Activated CD8-positive, alpha-beta memory T cell treated with anti-CD3 and anti-CD28 coated beads for 36 hours (primary cell): ENCODE measurements at places on chromosomes 4 and X. TPM values are rescaled to one million over a fixed set of nuclear protein-coding genes. Genes with fewer than 3 reads are reported as not detected.

The METTL14 gene
- 46.4 TPM for total RNA-seq

The TMEM47 gene
- not detected for total RNA-seq

The HADH gene
- 42.7 TPM for total RNA-seq

The NPY2R gene
- total RNA-seq: not detected

The SSX2 gene
- total RNA-seq: not detected

The GNRHR gene
- not detected for total RNA-seq

The IL2RG gene
- 317 TPM for total RNA-seq

The UCP1 gene
- not detected for total RNA-seq

The HMX1 gene
- total RNA-seq: not detected

The TXK gene
- total RNA-seq: 7.3 TPM

The ZFP92 gene
- 1.8 TPM for total RNA-seq

The STPG2 gene
- total RNA-seq: not detected

The ASB5 gene
- total RNA-seq: not detected

The NAP1L3 gene
- total RNA-seq: 1.5 TPM

The PDZD11 gene
- total RNA-seq: 28.0 TPM

The IRS4 gene
- not detected for total RNA-seq

The BEX5 gene
- 2.8 TPM for total RNA-seq

The NPY5R gene
- not detected for total RNA-seq

The MAMLD1 gene
- total RNA-seq: 6.5 TPM

The NXF2 gene
- not detected for total RNA-seq

The NEIL3 gene
- total RNA-seq: 10.9 TPM

The NEXMIF gene
- 0.08 TPM for total RNA-seq

The SMIM31 gene
- total RNA-seq: not detected

The MAGEC1 gene
- total RNA-seq: not detected

The FGF2 gene
- total RNA-seq: 1.3 TPM

The SPANXN3 gene
- total RNA-seq: not detected

The RAB40AL gene
- 0.38 TPM for total RNA-seq
